ENCODE measurements at places on chromosomes 5 and 9.

- DNase-seq: peak; percentile 39
These were observed 737 bp downstream of the SLC1A3 start for GRCh38 chr5:36607114-36607571.

DNA sequence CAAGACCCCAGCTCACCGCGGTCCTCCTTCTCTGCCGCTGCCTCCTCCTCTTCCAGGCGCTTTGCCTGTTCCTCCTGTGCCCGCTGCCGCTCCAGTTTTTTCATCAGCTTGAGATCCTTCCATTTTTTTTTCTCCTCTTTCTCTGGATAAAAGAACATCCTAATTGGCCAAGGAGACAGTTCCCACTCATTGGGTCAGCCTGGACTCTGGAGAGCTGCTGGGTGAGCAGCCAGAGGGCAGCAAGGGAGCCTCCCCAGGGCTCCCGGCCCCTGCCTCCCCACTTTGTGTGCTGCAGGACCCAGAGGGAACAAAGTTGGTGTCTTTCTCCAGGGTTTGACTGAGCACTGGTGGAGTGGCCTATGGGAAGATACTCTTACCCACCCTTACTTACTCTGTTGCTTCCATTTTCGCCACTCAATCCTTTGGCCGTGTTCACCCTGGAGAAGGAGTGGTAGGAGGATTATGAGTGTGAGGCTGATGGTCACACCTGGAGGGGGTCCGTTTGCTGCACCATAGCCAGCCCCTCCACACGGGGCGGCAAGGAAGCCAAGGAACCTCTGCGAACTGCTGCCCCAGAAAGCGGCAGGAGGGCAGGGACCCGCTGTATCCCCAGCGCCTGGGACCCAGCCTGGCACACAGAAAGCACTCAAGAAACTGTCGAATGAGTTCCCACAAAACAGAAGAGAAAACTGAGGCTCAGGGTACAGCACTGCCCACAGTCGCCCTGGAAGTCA, 708 bp downstream of the SPOUT1 start:
- DNase-seq: no peak

- no peak for DNase-seq
These were observed 3.3 kb upstream of the PRDM6 start for GRCh38 chr5:123085638-123086286.

DNA sequence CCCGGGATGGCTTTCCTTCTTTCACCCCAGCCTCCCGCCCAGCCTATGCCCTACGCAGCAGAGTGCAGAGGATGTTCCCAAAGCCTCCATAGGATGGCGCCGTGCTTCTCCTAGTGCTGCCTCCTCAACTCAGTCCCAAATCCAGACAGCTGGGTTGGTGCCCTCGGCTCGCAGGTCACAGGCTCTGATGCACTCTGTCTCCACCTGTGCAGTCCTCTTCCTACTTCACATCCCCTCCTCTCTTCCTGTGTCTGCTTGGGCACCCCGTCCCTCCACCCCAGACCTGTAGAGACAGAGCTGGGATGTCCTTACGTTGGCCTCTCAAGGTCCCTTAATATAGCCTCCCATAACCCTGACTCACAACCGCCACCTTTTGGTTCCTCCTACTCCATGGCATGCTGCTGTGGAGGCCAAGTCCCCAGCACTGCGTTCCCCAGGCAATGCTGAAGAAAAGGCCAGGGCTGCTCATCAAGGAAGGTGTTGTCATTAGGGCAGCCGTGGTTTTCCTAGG, 314.4 kb downstream of the GADD45G start:
- no peak for DNase-seq

DNA sequence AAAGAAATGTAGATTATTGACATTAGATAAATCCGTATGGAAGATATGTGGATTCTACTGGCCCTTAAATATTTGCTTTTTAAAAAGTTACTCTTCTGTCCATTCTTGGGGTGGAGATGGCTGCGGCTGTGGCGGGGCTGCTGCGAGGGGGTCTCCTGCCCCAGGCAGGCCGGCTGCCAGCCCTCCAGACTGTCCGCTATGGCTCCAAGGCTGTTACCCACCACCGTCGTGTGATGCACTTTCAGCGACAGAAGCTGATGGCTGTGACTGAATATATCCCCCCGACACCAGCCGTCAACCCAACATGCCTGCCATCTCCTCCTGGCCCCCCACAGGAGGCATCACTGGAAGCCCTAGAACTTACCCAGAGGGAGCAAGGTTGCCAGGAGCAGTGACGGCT, 50.7 kb downstream of the FAM170A start:
- no peak for DNase-seq

DNA sequence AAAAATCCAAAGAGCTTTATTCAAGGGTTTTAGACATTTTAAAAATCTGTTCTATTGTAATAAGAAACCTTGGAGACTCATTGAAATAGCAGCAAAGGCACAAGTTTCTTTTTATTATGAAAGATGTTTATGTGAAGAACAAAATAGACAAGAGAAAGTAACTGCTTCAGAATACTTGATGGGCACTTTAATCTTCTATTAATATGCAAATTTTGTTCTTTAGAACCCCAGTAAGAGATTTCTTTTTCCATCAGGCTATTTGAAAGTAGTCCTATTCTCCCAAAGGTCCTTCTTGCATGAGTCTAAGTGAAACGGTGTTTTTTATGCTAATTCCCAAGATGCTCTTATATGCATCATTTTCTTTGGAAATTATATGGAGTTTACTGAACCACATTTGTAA, 602.0 kb downstream of the EFNA5 start:
- no peak for DNase-seq

DNA sequence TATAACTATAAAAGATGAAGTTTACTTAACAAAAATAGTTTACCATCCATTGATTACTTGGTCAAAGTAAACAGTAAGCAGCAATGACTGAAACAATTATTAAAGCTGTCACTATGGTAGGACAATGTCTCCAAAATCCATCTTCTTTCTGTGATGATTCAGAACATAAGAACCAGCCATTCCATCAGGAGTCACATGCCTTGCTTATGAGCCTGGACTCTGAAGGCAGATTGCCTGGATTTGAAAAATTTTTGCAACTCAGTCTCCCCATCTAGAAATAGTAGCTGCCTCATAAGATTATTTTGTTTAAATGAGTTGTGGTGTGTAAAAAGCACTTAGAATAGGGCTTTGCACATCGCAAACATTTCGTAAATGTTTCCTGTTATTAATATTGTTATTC, 136.2 kb downstream of the LIFR start:
- no peak for DNase-seq

DNA sequence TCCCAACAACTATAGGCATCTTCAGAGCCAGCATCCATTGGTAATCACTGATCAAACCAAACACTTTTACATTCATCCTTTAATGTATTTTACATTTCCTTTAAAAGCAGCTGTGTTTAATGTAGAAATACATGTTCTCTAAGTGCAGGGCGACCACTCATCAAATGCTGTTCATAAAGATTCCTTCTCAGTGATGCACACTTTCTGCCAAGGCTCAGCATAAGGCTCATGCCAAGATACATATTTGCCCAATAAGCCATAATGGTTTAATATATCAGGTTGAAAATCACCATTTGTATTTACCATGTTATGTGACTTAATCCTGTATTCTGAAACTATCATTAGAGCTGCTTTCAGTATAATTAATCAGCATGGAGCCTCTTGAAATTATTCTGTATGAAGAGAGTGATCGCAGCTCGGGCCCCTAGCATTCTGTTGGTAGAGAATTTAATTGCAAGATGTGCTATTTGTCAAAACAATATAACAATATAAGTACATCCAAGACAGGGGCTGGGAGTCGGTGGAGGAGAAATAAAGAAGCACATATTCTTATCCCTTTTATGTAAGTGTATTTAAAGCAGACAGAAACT, 267.5 kb downstream of the EBF1 start:
- DNase-seq: no peak

DNA sequence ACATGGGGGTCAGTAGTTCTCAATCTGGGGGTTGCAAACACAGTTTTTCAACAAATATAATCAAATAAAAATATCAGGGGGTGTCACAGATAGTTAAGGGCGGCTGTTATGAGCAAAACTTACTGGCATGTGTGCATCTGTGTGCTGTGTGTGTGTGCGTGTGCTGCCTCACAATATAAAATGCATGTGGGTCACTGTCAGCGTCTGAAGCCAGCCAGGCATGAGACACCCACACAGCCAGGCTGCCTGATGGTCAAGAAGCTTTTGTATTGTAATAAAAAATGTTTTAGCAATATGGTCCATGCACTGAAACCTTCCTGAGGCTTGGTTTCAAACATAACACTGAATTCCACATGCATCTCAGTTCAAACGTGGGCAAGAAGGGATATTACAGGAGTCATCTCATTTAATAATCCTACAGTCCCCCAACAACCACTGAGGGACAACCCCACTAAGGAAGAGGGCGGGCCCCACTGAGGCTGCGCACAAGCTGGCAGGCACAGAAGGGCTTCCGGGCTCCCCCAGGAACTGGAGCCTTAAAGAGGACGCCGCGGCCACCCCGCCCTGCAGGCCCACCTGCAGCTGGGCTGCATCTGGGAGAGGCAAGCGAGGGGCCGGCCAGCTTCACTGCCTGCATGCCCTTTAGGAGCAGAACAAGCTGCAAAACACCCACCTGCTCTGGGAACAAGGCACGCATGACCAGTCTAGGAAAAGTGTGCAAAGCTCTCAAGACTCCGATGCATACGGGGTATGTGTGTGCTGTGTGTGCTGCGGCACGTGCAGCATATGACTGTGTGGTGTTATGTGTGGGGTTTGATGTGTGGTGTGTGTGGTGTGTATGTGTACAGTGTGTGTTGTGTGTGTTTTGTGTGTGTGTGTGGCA, 14.1 kb downstream of the SEMA4D start:
- DNase-seq: no peak

DNA sequence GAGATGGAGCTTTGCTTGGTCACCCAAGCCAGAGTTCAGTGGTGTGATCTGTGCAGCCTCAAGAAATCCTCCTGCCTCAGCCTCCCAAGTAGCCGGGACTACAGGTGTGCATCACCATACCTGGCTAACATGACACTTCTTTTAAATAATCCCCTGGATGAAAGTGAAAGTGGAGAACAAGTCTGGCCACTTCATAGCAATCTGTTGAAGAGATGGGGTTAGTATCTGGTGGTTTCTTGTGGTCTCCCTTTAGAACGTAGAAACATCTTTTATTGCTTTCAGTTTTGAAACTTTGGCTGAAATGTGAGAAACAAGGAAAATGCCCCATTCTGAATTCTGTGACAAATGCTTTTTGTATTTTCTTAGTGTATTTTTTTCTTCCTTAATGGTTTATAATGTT, 452.5 kb upstream of the RIOK2 start:
- no peak for DNase-seq

DNA sequence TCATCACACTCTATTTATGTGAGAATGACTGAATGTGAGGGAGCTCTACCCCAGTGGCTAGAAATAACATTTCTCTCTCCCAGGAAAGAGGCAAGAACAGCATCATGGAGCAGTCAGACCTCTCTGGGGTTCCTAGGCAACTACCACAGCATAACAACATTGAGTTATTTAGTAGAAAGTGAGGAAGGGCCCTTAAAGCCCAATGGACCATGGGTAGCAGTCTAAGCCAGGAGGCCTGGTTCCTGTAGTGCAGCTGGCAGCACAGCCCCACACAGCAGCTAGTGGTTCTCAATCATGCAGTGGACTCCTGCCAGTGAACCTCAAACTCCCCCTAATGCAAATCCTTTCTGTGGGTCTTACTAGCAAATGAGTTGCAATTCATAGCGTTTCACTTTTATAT, 55.3 kb downstream of the SPEF2 start:
- no peak for DNase-seq

- DNase-seq: peak; percentile 21
These were observed 2.7 kb downstream of the ADAMTS2 start for GRCh38 chr5:179342577-179342976.

DNA sequence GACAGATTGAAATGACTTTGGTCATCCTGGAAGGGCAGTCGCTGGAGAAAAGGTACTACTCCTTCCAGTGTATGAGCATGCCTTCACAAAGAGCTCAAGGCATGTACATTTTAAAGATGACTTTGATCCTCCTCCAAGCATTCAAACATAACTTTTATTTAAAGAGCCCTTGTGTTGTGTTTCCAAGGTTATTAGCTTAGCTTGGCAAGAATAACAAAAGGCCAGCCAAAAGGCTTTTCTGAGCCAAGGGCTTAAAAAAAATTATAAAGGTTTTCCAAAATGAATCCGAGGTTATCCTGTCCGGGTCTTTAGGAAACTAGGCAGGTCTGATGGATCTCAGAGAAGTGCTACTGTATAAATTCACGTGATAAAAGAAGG, 71.0 kb upstream of the PLPP6 start:
- no peak for DNase-seq

GRCh38 chr5:89901983-89902382, 507.6 kb downstream of the CETN3 start:
- no peak for DNase-seq

GRCh38 chr5:153122403-153122802, 368.1 kb upstream of the GRIA1 start:
- no peak for DNase-seq

DNA sequence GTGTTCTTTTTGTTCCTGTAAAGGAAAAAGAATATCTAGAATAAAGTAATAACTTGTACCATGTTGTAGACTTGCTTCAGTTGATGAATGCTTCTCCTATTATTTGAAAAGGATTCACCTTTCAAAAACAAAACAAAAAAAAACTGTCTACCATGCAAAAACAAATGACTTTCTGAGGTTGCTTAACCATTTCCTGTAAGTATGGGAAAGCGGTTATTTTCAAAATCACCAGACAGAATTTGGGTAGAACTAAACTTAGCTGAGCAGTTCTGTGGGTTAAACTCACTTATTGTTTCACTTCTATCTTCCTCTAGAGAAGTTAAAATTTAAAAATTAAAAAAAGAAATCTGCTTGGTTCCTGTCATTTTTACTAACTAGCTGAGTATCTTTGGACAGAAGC, 25.2 kb downstream of the LNPEP start:
- no peak for DNase-seq

- no peak for DNase-seq
These were observed 178.0 kb upstream of the DAPK1 start for GRCh38 chr9:87319656-87320055.

DNA sequence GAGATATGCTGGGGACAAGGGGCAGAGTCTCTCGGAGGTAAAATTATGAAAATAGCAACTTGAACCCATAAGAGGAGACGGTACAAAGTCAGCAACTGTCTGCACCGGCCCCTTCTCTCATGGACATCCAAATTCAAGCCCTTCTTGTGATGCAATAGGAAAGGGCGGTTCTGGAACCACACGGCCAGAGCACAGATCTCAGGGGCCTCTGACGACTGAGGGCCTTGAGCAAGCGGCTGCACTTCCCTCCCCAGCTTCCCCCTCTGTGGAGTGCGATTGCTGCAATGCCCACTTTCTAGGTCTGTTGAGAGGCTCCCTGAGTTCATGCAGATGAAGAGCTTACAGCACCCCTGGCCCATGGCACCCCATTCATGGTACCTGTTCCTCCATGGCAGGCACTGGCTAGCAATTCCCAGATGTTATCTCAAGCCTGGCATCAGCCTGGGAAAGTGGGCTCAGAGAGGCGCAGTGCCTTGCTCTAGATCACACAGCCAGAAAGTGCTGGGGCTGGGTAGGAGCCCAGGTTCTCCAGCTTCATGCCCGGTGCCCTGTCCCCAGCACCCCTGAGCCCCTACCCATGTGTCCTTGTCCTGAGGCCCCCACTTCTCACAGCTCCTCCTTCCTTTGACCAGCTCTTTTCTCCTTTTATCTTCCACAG, 17.7 kb upstream of the CPLX2 start:
- DNase-seq: no peak

All from HTR-8/SVneo (cell line).